ENCODE measurements at places on chromosomes 2 and 18.

DNA sequence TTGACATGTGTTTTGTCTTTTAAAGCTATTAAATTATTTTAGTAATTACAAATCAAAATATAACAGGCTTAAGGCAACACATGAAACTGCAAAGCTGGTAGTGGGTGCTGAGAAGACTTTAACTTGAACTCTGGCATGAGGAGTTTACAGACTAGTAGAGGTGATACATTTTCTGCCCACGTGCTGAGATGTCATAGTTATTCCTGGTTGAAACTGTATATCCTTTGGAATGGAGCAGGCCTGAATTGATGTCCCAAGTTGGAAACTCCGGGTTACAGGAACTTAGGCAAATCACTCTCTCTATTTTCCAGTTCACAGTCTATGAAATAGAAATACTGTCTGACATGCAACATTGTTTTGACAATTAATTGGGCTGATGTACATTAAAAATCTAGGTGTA lies 177.1 kb upstream of the NOL4 start:
- no peak for DNase-seq

DNA sequence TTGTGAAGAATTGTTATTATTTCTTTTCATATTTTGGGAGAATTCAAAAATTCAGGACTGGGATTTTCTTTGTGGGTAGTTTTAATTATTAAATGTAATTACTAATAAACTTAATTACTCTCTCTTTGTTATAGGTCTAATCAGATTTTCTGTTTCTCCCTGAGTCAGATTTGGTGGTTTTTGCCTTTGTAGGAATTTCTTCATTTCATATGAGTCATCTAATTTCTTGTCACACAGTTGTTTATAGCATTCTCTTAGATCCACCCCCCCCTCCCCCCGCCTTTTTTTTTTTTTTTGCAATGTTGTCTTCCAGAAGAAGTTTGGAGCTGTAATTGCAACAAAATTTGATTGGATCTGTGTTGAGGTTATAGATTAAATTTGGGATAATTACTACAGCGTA lies 26.0 kb upstream of the GALR1 start:
- DNase-seq, result no peak

GRCh38 chr2:216950547-216950946 lies 90.7 kb upstream of the TNP1 start:
- no peak for DNase-seq

DNA sequence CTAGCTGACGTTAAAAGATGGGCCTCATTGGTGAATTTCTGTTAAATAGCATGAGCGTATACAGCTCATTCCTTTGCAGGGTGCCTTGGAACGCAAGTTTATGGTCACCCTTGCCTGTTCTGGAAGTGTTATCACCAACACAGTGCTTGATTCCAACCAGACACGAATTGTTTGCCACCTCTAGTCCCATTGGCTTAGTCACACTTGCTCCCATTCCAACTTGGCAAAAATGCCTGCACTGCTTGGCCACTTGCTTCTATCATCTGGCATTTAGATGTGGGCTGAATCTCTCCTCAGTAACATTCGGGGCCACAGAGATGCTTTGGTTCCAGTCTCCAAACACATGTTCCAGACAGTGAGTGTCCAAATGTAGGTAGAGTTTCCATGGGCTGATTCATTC lies 27.5 kb upstream of the ACVR1 start:
- no peak for DNase-seq

- no peak for DNase-seq
Observed at GRCh38 chr2:101546376-101547058, 71.6 kb upstream of the RFX8 start.

DNA sequence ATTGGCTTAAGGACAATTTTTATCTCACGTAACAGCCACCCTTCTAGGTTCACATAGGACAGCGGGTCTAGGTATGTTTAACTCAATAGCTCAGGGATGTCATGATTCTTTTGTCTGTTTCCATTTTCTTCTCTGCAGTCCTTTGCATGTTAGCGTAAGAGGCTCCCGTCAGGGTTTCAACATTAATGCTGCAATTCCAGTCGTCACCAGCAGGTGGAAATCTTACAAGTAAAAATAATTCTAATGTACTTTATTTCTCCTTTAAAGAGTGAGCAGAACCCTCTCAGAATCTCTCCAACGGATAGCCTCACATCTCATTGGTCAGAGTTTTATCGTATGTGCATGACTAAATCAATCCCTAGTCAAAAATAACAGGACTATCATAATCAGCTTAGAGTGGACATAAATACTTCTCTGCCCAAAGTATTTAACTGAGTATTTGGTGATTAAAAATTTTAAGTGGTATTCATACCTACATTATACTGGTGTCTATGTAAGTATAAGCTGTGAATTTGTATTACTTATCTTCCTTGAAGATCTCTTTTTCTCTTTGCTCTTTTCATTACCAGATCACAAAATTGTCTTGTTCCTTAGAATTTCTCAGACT lies 487.2 kb upstream of the GCFC2 start:
- DNase-seq, result peak; percentile 57

- no peak for DNase-seq
Observed at GRCh38 chr2:19731037-19731436, 170.7 kb downstream of the TTC32 start.

GRCh38 chr2:200443916-200444315 lies 66.0 kb downstream of the KCTD18 start:
- no peak for DNase-seq

DNA sequence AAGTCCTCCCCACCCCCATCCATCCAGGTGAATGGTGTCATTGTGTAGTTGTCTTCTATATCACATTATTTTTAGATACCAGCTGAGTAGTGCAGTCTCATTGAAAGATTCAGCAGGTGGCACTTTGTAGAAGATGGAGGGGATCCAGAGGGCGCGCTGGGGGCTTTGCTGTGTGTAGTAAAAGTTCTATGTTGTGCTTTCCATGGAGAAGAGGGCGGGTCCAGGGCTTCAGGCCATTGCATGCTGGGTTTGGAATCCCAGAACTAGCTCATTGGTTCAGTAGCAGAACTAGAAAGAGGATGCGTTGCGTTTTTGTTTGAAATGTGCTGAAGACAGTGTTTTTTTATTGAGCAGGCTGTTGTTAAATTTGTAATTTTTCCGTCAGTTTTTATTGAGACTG lies 120.0 kb downstream of the MAP4K4 start:
- DNase-seq, result no peak

DNA sequence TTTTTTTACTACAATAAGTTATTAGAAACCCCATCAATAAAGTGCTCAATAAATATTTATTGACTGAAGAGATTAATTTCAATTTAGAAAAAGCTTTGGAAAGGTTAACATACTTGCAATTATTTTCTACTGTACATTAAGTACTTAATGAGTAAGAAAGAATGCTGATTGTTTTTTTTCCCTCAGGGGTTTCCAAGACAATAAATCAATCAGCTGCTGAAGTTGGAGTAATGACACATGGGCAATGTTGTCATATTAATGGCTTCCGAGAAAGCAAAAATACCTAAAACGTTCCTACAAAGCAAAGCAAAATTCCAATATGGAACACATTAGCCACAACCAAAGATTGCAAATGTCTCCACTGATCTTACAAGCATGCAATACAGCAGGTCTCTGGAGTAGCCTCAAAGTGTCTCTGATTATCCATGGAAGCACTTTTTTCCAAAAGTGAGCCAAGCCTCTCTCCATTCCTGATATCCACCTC lies 66.7 kb downstream of the ZC3H6 start:
- DNase-seq, result no peak

- DNase-seq, result no peak
Observed at GRCh38 chr2:101479328-101479727, 4.4 kb upstream of the RFX8 start.

- no peak for DNase-seq
Observed at GRCh38 chr2:175829741-175830140, 172.3 kb downstream of the LNPK start.

- DNase-seq, result no peak
Observed at GRCh38 chr2:170229744-170230143, 51.8 kb downstream of the MYO3B start.

GRCh38 chr2:28972778-28973335 lies 8.2 kb upstream of the TOGARAM2 start:
- no peak for DNase-seq

- no peak for DNase-seq
Observed at GRCh38 chr2:190640117-190640516, 8.8 kb upstream of the NAB1 start.

DNA sequence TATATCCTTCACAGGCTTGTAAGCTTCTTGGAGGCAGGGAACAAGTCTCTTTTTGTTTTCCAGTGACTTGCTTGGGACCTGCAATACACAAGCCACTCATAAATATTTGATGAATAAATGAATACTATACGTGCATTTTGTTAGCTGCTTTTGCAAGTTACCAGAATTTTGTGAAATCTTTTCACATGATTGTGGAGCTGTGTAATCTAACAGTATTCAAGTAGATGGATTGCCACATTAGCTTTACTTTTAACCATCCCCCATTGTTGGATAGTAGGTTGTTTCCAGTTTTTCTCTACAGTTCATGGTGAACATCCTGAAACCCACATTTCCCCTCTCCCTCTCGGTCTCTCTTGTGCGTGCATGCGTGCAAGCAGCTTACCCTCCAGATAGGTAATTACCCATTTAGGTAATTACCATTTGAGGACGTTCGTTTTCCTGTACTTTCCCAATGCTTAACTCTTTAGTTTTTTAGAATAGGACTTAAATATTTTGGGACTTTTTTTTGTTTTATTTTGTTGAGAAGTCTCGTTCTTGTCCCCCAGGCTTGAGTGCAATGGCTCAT lies 12.5 kb downstream of the ZNF407 start:
- DNase-seq, result no peak

- no peak for DNase-seq
Observed at GRCh38 chr2:222835823-222836151, 25.0 kb upstream of the ACSL3 start.

DNA sequence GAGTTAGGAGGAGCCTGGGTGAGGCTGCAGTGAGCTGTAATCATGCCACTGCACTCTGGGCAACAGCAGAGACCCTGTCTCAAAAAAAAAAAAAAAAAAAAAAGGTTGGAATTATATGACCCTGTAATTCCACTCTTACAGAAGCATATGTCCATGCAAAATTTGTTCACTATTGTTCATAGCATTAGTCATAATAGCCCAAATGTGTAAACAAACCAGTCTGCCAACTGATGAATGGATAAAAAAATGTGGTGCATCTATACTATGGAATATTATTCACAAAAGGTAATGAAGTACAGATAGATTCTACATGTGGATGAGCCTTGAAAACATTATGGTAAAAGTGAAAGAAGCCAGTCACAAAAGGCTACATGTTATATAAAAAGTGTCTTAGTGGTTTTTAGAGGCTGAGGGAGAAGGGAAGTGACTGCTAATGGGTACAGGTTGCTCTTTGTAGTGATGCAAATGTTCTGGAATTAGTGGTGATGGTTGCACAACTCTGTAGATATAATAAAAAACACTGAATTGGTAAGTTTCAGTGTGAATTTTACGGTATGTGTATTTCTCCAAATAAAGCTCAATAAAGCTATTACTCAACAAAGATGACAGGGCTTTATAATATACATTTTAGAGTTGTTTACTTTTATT lies 9.4 kb downstream of the COA5 start:
- DNase-seq, result no peak

DNA sequence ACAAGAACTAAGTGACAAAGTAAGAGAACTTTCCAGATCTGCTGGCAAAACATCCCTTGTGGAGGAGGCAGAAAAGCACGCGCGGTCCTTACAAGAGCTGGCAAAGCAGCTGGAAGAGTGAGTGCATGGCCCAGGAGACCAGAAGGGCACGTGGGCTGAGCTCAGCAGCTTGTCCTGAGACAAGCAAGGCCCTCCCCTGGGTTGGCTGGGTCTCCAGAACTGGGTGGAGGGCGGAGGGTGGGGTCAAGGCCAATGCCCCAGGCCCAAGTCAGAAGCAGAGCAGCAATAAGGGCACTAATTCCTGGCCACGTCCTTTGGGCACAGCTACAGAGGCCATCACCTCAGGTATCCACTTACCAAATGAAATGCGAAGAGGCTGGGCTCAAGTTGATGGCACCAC lies 110.6 kb upstream of the TTC39C start:
- no peak for DNase-seq

DNA sequence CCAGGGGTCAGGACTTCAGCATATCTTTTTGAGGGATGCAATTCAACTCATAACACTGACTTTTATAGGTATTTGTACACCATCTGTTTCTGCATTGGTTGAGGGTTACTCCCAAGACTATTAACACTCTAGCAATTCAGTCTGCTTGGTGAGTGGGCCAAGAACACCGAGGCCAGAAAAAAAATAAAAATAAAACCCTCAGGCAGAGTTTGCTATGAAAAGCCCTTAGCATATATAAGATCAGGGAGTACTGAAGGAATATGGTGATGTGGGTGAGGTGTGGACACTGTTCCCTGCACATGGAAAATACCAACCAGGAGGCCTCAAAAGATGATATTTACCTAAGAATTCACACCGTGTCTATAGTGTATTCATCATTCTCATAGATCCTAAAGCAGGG lies 383.2 kb upstream of the UBE2E3 start:
- no peak for DNase-seq

GRCh38 chr2:199631129-199631528 lies 173.4 kb upstream of the SATB2 start:
- no peak for DNase-seq

GRCh38 chr18:11751341-11752115 lies 62.5 kb downstream of the GNAL start:
- no peak for DNase-seq

DNA sequence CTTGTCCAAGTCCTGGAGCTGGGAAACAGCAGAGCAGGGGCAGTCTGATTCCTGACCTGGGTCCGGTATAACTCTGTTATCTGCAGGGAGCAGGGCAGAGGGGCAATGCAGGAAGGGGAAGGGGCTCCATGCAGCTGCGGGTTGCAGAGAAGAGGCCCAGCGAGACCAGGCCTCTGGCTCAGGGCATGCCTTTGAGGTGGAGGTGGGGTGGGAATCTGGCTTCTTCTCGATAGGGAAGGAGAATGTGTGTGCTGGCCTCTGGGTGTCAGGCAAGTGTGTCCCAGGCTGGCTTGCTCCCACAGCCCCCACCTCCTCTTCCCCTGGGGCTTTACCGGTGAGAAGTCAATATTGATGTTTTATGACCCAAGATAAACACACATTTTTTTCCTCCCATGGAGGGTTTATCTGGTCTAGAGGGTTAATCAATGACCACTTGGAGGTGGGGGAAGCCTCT lies 187.1 kb upstream of the HAAO start:
- DNase-seq, result no peak

GRCh38 chr2:230866756-230867523 lies 2.2 kb downstream of the ITM2C start:
- DNase-seq, result peak; percentile 71

DNA sequence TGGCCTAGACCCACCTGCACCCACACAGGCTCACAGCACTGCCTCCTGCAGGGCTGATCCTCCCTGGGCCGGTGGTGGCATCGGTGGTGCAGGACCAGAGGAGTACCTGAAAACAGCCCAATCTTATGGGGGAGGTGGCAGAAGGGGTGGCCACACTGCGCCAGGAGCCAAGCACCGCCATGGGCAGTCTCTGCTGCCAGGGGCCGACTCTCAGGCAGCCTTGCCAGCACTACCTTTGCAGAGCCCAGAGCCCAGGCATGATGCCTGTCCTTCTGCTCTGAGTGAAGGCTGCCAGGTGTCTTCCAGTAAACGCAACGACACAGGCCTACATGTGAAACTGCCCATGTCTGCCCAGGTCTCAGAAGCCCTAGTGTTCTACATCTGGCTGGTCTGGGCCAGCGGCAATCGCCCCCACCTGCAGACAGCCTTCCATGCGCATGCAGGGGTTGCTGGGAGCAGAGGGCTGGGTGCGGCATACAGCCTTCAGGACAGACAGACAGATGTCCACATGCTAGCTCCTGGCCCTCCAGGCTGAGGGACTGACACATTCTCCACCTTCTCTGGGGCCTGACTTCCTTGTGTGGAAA lies 6.8 kb downstream of the HS6ST1 start:
- DNase-seq, result peak; percentile 15
